Dorsolateral prefrontal cortex (tissue), 122 donors: ENCODE measurements at places on chromosomes 2 and 18. TPM values are rescaled to one million over a fixed set of nuclear protein-coding genes. Genes with fewer than 3 reads are reported as not detected.

- no peak for DNase-seq
These were observed 27.4 kb upstream of the TAF1B start for GRCh38 chr2:9815844-9816279.

ASXL3 gene
- total RNA-seq: 37.6 TPM

CD302 gene
- total RNA-seq: 13.6 TPM

CCDC148 gene
- total RNA-seq: 5.6 TPM

DNA sequence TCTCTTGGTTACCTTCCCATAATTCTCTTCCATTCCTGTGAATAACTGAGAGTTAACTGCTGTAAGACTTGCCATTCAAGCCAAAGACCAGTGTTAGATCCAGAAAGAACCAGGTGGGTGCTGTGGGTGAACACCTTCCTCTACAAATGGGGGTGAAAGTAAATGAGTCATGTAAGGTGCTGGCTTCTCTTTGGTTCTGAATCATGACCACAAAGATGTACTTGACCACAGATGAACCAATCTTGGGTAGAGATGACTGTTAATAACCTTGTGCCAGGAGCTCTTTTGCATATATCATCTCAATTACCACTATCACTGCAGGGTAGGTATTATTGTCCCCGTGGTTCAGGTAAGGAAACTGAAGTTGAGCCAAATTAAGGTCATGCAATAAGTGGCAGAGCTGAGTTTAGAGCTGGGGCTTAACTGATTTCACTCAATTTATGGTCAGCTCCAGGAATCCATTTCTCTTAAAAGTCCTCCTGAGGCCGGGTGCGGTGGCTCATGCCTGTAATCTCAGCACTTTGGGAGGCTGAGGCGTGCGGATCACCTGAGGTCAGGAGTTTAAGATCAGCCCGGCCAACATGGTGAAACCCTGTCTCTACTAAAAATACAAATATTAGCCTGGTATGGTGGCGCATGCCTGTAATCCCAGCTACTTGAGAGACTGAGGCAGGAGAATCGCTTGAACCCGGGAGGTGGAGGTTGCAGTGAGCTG lies 244.9 kb upstream of the CXCR4 start:
- no peak for DNase-seq

DNA sequence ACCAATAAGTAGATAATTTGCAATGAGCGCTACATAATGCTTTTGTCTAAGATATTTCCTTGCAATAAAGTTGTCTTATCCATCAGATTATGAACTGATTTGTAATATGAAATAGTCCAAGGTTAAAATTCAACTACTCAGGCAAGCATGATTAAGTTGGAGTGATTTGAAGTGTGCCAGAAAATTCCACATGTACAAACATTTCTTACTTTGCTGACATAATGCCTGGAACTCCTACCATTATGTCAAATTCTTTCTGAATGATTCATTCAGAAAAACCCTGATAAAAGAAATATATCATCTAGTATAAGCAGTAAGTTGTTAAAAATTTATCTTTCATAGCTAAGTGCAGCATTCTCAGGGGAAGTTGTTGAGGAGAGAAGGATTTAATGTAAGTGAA lies 87.3 kb downstream of the CBLN2 start:
- no peak for DNase-seq

AKAIN1 gene
- 3.3 TPM for total RNA-seq

GRCh38 chr2:1550658-1551316 lies 137.5 kb downstream of the TPO start:
- DNase-seq: peak; percentile 75

- DNase-seq: no peak
These were observed 190.4 kb upstream of the STK17B start for GRCh38 chr2:196361606-196362326.

DNA sequence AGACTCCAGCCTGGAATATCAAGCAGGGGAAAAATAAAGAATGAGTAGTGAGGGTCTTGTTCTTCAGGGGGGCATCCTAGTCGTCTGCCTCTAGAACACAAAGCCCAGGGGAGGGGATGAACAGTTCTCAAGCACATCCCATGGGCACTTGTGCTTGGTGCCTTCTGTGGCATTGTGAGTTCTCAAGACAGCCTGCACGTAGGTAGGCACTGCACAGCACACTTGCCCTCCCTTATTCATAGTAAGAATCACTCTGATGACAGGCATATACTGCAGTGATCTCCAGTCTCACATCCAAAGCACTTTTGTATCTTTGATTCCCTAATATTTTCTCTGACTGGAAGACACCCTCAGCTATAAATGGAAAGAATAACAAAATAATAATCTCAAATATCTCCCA lies 104.7 kb upstream of the CNGA3 start:
- DNase-seq: no peak

DNA sequence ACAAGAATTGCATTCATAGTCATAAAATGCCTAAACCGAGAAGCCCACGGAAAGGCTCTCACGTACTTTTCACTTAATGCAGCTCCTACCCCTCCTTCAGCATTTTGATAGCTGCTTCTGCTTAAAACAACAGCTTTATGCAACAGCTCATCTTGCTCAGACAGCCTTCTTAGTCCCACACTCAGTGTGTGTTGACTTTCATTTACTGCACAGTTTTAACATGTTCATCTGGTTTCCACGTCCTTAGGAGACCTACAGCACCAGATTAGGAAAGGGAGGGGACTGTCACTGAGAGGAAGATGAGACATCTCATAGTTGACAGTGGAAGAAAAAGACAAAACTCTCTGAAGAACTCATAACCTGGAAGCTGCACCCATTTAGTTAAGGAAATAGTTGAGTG lies 435.4 kb downstream of the SETBP1 start:
- DNase-seq: no peak

DNA sequence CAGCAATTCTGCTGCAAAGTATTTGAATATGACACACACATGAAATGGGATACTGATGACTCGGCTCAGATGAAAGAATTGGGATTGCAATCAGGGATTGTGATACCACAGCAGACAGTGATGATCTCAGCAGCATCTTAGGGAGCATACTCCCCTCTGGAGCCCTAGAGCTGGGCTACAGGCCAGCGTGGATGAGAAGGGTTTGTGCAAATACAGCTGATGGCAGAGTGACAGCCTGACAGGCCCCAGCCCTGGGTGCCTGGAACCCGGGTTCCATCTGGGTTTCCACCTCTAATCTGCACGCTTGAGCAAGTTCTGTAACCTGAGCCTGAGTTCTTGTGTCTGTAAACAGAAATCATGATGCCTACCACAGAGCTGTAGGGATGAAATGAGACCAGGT lies 418.0 kb downstream of the LRATD1 start:
- no peak for DNase-seq

GRCh38 chr2:169476459-169476858 lies 2.8 kb upstream of the BBS5 start:
- no peak for DNase-seq

DNA sequence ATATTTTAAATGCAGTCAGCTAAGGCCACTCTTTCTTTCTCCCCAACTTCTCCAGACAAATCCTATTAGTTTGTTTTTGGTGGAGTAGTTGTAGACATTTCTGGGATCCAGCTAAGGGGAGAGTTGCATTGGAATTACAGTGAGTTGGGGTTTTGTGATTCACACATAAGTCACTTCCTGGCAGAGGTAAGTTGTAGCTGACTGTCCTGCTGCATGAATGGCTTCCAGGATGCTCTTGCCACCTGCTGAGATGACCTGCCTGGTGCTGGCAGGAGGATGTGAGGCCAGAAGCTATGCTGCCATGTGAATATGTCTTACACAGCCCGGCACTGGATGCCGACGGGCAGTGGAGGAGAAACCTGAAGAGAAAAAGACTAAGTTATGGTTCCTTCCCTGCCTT lies 243.7 kb downstream of the TDRD15 start:
- DNase-seq: no peak

- DNase-seq: no peak
These were observed 91.6 kb upstream of the ARL5A start for GRCh38 chr2:151919786-151920185.

CDH2 gene
- total RNA-seq: 82.0 TPM

GRCh38 chr18:9619545-9619944 lies 5.2 kb upstream of the PPP4R1 start:
- DNase-seq: no peak

DNA sequence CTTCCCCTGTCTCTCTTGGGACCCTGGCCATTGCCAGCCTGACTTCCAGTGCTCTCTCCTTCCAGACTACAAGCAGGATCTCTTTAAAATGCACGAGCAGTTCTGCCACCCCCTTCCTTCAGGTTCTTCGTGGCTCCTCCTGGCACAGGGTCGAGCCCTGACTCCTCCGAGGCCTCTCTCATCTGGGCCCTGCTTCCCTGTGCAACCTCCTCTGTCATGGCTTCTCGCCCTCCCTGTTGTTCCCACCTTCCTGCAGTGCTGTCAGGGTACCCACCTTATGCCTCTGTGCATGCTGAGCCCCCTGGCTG lies 56.7 kb upstream of the RPL31 start:
- DNase-seq: no peak

- DNase-seq: no peak
These were observed 259.7 kb downstream of the PDE11A start for GRCh38 chr2:177812713-177813396.
